ENCODE measurements at places on chromosomes 4 and X.

- peak; percentile 11 for DNase-seq
These were observed 200.4 kb downstream of the PTTG2 start for GRCh38 chr4:38160487-38161207.

- DNase-seq, result no peak
These were observed 127.1 kb downstream of the CFAP299 start for GRCh38 chr4:80462621-80463091.

DNA sequence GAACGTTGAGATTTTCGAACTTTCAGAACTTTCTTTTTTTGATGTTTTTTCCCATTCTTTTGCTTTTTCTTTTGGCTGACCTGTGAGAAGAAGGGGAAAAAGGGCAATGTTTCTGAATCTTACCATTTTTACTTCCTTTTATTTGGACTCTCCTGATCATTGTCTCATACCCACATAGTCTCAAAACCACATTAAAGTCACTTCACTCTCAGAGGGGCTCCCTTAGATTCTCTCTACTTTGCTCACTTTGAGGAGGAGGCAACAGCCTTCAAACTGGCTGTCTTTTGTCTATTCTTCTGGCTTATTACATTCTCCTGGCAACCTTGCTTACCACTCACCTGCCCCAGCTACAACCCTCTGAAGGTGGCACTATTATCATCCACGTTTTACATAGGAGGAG is 3.7 kb downstream of the CXCL9 start:
- DNase-seq, result no peak

- no peak for DNase-seq
These were observed 39.8 kb downstream of the GRIA3 start for GRCh38 chrX:123223859-123224258.

All from activated naive CD8-positive, alpha-beta T cell treated with anti-CD3 and anti-CD28 coated beads, Interleukin-2, amount 50 U/mL, for 16 hours (primary cell).